Activated effector memory CD4-positive, alpha-beta T cell treated with Interleukin-2 at 50 U/mL for 16 hours (primary cell): ENCODE measurements at places on chromosomes 12 and 14.

GRCh38 chr14:58814466-58814865 is 176.7 kb downstream of the DACT1 start:
- no peak for DNase-seq

DNA sequence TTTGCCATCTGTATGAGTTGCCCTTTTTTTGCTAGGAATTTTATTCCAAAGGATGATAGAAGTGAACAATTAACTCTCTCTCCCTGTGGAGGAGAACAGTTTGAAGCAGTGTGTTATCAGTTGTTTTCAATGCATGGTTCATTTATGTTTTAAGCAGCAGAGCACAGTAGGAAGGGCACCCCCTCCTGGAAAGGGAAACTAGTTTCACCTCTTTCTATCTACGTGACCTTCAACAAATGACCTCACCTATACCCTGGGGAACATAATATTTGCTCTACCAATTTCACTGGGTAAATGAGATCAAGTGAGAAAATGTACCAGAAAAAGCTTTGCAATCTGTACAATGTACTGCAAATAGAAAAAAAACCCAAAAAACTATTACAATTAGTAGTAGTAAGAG is 5.4 kb upstream of the DCP1B start:
- no peak for DNase-seq

- DNase-seq = no peak
These were observed 133.9 kb upstream of the FGD4 start for GRCh38 chr12:32265456-32265855.

- DNase-seq = no peak
These were observed 109.6 kb downstream of the BCAT1 start for GRCh38 chr12:24839268-24839791.

GRCh38 chr12:117030187-117030900 is 68.9 kb downstream of the TESC start:
- no peak for DNase-seq

DNA sequence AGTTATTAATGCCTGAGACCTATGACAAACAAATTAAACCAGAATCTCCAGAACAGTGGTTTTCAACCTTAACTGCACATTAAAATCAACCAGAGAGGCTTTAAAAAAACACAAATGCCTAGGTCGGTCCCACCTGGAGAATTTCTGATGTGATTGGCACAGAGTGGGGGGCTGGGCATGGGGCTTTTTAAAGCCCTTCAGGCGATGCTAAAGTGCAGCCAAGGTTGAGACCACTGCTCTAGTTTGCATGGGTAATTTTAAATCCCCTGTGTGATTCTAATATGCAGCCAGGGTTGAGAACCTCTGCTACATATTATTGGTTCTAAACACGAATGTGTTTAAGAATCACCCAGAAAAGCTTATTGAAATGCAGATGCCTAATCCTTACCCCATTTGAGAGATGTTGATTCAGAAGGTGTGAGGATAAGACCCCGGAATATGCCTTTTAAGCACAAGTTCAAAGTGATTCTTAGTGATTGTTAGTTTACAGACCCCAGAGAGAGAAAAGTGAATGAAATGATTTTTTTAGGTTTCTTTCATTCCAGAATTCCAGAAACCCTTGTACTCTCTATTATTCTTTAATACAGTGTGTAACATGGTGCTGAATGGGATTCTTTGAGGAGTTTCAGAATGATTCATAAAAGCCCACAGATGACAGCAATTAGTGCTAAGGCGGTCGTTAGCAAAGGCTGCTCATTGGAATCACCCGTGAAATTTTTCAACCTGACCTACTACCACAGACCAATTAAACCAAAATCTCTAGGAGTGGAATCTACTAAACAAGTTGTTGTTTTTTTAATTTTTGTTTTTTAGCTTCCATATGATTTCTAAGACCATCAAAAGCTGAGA is 44.9 kb downstream of the LIN7A start:
- no peak for DNase-seq

DNA sequence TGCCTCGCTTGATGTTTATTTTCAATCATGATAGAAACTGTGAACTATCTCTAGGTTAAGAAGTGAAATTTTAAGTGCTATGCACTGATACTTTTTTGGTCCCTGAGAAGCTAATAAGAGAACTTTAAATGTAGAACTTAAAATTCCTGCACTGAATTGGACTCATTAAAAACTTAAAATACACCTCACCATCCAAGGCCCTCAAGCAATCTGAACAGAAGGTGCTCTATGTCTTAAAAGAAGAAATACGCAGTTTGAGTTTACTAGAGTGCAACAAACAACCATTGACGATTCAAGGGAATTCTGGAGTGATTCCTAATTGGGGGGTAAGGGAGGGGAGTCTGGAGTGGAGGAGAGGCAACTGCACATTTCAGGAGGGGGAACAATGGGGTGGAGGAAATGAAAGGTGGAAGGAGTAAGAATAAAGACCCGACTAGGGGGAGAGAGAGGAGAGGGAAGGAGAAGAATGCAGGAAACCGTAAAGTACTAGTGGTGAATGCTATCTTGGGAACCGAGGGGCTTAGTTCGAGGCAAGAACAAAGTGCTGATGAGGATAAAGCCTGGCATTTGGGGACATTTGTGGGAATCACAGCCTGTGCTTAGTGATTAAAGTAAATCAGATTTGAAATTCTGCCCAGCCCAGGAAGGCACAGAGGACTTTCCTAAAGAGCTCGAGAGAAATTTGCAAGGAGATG is 389.7 kb downstream of the AACS start:
- DNase-seq = no peak

GRCh38 chr12:29499235-29499634 is 1.7 kb upstream of the OVCH1 start:
- DNase-seq = no peak

DNA sequence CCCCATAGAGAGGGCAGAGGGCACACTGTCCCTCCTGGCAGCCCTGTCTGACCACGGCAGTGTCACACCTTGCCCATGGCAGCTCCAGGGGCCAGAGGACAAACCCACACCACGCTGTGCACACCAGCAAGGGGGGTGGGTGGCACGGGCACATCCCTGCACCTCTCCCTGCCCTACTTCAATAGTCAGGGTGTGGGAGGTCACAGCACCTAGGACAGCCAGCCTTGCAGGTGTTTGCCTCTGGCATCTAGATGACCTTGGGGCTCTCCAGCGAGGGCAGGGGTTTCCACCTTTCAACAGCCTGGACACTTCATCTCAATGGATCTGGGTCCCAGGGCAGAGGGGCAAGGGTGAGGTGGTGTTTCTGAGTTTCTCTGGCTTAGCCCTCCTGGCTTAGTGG is 69.2 kb downstream of the LGMN start:
- DNase-seq = no peak

GRCh38 chr12:39467432-39467870 is 24.5 kb upstream of the KIF21A start:
- no peak for DNase-seq

- peak; percentile 52 for DNase-seq
These were observed 745 bp downstream of the CDCA4 start for GRCh38 chr14:105019861-105020814.

DNA sequence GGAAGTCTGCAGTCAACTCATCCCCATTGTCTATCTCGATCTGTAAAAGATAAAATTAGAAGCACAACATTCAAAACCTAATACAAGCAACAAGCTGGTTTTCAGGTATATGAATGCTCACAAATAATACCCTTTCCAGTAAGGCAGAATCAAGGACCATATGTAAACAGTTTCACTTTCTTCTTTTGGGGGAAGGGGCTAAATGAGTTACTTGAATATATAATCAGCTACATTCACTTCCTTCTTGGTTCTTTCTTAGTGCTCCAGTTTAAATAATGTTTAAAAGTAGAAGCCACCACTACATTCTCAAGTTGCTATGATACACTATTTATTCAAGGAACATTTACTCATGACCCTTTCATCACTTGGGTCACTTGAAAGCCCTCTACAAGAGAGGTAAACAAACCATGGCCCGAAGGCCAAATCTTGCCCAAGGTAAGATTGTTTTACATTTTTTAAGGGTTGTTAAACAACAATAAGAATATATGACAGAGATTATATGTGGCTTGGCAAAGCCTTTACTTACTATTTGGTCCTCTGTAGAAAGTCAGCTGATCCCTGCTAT is 10.3 kb downstream of the TWF1 start:
- no peak for DNase-seq

- DNase-seq = no peak
These were observed 274.2 kb downstream of the TTC6 start for GRCh38 chr14:37869633-37870032.

- no peak for DNase-seq
These were observed 268.2 kb downstream of the ALG10 start for GRCh38 chr12:34290381-34290995.

GRCh38 chr12:96015672-96016071 is 19.5 kb upstream of the HAL start:
- no peak for DNase-seq

GRCh38 chr14:94173885-94174603 is at the start of gene PPP4R4:
Gene PPP4R4, plus strand, starts transcription at chr14:94174322. Its CDS starts 144 bp downstream, at chr14:94174466.
- DNase-seq = peak; percentile 78

DNA sequence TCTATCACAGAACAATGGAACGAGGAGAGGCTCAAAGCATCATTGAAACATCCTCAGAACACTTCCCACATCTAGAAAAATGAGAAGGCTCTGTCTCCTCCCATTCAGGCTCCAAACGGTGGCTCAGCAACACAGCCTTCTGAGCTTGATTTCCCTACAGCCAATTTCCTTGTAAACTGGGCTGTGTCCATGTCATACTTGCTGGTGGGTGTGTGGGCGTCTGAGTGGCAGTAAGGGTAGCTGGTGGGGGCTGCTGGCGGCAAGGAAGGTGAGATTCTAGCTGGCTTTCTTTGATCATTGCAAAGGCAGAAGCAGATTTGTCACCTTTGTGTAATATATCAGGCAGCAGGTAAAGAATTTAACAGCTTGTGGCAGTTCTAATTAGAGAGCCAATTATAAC is 163.7 kb downstream of the CALM1 start:
- no peak for DNase-seq

DNA sequence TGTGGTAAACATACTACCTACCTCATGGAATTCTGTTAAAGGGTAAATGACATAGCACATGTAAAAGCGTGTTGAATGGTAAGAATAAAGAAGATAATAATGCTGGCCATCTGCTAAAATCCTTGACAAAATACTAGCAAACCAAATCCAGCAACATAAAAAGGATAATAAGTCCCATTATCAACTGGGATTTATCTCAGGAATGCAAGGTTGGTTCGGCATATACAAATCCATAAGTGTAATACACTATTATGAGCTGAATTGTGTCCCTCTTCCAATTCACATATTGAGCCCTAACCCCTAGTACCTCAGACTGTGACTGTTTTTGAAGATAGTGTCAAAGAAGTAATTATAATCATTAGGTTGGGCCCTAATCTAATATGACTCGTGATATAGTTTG is 37.4 kb downstream of the YEATS4 start:
- no peak for DNase-seq

DNA sequence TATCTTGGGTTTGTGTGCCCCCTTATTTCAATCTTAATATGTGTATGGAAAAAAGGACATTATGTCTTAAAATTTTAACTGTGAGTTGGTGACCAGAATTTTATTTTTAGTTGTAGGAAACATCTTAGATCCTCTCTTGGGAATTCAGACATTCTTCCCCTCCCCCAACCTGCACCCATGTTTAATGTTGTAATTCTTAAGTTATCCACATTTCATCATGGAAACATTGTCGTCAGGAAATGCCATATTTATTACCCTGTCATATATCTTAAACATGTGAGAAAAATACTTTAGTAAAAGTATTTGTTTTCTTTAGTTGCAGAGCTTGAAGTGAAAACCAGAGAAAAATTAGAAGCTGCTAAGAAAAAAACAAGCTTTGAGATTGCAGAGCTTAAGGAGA is 30.3 kb downstream of the YEATS4 start:
- DNase-seq = no peak

DNA sequence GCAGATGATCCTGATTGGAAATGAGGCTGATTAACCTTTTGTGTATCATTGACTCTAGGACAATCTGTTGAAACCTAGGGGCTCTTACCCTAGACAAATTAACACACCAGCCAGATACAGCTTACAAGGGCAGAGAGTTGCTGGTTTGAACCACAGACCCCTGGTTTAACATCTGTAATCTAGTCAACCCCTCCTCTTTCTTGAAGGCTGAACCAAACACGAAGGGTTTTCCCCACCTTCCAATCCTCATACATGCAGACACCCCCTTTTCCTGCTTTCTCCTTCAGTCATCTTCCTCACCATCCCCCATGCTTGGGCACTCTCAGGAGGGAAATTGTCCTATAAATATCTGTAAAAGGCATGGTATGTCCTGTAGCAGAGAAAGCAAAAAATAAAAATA is 126.0 kb upstream of the HIF1A start:
- DNase-seq = no peak

DNA sequence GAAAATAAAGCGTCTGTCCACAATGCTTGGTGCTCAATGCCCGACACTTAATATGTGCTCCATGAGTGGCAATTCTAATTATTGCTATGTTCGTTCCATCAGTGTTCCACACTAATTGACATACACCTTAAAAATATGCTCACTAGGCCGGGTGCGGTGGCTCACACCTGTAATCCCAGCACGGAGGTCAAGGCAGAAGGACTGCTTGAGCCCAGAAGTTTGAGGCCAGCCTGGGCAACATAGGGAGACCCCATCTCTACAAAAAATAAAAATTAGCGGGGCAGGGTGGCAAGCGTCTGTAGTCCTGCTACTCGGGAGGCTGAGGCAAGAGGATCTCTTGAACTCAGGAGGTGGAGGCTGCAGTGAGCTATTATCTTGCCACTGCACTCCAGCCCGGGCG is 635 bp upstream of the HECTD4 start:
- no peak for DNase-seq
